ENCODE measurements at places on chromosomes 5 and 9. TPM values are rescaled to one million over a fixed set of nuclear protein-coding genes. Genes with fewer than 3 reads are reported as not detected.

GRCh38 chr5:164799391-164799790, 1294.0 kb downstream of the MAT2B start:
- DNase-seq, result no peak

DNA sequence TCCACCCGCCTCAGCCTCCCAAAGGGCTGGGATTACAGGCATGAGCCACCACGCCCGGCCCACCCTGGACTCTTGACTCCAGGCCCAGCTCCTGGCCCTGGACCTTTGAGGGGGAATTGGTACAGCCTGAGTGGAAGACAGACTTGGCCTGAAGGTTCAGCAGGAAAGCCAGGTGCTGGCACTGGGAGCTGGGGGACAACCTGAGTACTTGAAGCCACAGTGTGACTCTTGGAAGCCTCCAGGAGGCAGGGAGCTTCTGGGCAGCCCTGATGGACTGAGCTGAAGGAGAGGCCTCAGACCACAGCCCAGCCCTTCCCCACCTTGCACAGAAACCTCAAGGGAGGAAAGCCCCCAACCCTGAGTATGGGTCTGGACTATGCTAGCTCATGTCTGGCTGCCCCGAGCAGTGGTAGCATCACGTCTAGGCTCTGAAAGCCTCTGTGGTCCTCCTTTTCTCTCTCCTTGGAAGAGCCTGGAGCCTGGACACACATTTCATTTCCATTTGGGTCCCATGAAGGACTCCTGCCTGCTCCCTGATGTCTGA, 54.1 kb downstream of the RASGEF1C start:
- no peak for DNase-seq

Gene ARHGEF39
- 1.2 TPM for polyA plus RNA-seq

Gene BAAT
- 0.12 TPM for polyA plus RNA-seq

Gene PALM2AKAP2
- polyA plus RNA-seq, result 0.15 TPM
